ENCODE measurements at places on chromosomes 1 and 21. TPM values are rescaled to one million over a fixed set of nuclear protein-coding genes. Genes with fewer than 3 reads are reported as not detected.

DNA sequence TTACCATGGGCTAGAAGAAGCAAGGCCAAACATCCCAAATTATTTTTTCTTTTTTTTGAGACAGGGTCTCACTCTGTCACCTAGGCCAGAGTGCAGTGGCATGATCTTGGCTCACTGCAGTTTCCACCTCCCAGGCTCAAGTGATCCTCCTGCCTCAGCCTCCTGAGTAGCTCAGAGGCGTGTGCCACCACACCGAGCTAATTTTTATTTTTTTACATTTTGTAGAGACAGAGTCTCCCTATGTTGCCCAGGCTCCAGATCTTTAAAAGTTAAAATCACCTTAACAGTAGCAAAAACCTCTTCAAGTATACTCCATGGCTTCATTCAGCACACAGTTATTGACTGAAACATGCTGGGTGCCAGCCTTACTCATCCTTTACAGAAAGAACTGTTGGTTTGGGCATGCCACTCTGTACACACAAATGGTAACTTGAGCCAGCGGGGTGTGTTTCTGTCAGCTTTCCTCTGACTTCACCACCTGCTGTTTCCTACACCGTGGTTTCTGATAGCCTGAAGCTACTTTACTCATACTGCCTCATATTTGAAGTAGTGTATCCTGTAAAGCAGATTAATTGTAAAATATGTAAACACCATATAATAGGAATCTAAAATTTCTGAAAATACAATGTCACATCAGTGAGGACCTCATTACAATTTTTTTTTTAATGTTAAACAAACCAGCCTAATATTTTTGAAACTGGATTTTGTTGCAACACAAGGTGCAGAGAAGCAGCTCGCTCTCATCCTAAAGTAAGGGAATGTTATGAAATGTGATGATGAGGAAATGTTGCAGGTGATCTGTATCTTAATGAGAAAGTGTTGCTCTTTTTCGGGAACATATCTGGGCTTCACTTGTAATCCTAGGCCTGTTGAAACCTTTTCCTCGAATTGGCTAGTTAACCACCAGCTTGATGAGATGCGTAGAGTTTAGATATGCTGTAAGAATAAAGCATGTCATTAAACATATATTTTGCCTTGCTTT lies 113.9 kb downstream of the ATP5PO start:
- H3K36me3 ChIP-seq: no peaks in the 10 kb centered on the region
- H3K4me1 ChIP-seq: no peaks in the 10 kb centered on the region
- no peak overlapping the region for H3K4me3 ChIP-seq
- no peak for DNase-seq
- no peak overlapping the region for H3K27ac ChIP-seq

Gene CYP4Z1
- total RNA-seq: not detected

- DNase-seq: no peak
- no peaks in the 10 kb centered on the region for H3K27me3 ChIP-seq
- H3K4me3 ChIP-seq: peak overlapping the region; percentile 62
- H3K27ac ChIP-seq: peak overlapping the region; percentile 72
- H3K4me1 ChIP-seq: peaks cover 39% of the 10 kb centered on the region
Observed at GRCh38 chr1:1306070-1306660, 1.6 kb downstream of the ACAP3 start.

DNA sequence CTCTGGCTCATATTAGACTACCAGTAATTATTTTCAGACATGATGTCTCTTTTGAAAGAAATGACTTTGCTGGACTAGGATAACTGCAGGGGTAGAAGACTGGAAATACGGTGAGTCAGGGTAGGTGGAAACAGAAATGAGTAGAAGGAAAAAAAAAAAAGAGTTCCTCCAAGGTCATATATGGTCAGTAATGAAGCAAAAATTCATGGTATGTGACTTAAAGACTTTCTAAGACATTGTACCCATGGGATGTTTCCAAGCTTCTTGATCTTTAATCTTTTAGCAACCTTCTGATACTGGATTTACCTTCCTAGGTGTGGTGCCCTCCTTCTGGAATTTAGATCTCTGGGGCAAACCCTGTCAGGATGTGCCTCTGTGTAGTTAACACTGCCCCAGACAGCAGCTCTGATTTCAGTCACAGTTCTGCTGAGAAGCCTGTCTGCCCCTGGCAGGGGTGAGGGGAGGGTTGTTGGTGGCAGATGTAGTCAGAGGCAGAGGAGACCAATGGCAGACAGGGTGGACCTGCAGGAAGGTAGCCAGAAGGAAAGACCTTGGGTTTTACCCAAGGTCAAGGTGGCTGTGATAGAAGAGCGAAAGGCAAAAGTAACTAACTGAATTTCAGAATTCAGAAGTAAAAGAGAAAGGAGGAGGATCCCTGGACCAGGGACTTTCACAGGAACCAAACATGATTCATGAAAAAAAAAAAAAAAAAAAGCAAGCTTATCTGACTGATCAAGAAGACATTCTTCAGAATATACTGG lies 44.1 kb upstream of the BCL10 start:
- H3K4me3 ChIP-seq: no peak overlapping the region
- H3K4me1 ChIP-seq: no peaks in the 10 kb centered on the region
- H3K36me3 ChIP-seq: no peaks in the 10 kb centered on the region
- DNase-seq: no peak

DNA sequence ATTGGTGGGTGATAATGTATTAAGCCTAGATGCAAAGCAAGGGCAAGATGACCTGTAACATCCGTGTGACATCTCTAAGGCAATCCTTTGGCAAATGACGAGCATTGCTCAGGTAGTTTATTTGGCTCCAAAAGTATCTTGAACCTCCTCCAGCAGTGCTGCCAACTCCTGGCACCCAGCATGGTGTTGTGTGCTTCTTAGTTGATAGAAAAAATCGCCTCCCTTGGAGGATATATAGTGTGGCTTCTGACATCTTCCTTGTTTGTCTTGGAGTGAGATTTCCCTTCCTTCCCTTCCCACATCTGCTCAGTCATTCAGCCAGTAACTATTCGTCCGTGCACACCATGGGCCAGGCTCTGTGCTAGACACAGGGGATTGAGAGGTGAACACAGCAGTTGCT lies 121.8 kb downstream of the TOMM20 start:
- H3K36me3 ChIP-seq: no peaks in the 10 kb centered on the region
- H3K4me1 ChIP-seq: peaks cover 22% of the 10 kb centered on the region
- no peak overlapping the region for H3K27ac ChIP-seq
- no peak for DNase-seq
- no peak overlapping the region for H3K4me3 ChIP-seq
- no peaks in the 10 kb centered on the region for H3K27me3 ChIP-seq

Gene PTAFR
- total RNA-seq: 0.58 TPM

DNA sequence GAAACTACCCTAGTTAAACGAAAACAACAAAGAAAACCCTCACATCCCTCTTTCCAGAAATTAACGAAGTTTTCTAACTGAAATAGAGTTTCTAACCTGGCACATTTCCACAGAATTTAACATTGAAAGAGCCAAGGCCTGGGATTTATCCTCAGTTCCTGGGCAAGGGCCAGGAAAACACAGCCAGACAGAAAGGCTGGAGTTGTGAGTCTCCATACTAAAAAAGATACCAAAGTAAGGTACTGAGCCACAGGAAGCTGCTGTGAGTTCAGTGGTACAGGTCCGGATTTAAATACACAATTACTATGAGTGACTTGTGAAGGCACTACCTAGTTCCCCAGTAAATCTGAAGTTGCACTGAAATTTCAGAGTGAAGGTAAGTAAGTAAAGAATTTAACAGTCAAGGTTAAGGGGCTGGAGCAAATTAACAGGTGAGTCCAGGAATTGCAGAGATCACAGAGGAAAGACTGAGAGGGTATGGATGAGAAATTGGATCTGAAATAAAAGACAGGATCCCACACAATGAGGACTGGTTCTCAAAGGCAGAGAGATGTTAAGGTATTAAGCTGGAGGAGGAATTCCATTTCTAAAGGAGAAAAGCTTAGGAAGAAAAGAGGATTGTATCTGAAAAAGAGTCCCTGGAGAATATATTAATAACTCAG lies 905 bp downstream of the LIX1L start:
- H3K4me1 ChIP-seq: peaks cover 61% of the 10 kb centered on the region
- no peaks in the 10 kb centered on the region for H3K27me3 ChIP-seq
- no peaks in the 10 kb centered on the region for H3K36me3 ChIP-seq
- H3K27ac ChIP-seq: peak overlapping the region; percentile 76
- DNase-seq: peak; percentile 31

DNA sequence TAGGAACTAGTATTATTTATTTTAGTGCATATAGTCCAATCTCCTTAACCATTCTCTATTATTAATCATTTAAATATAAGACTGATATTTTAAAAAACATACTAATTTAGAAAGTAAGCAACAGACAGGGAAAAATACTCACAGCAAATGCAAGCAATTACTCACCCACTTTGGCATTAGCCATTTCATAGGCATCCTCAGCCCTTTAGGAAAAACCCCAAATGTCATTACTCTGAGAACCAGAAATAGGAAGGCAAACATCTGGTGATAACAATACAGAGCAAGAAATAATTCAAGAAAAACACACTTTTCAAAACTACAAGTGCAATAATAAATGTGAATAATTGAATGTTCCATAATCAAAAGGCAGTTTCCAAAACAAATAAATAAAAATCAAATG lies 545.1 kb downstream of the PLPP3 start:
- no peaks in the 10 kb centered on the region for H3K27me3 ChIP-seq
- H3K4me3 ChIP-seq: no peak overlapping the region
- DNase-seq: no peak
- H3K27ac ChIP-seq: no peak overlapping the region

GRCh38 chr1:20431176-20431460 lies 54.9 kb downstream of the CAMK2N1 start:
- DNase-seq: no peak
- H3K4me3 ChIP-seq: no peak overlapping the region
- H3K27ac ChIP-seq: no peak overlapping the region

Gene LMX1A
- total RNA-seq: not detected

DNA sequence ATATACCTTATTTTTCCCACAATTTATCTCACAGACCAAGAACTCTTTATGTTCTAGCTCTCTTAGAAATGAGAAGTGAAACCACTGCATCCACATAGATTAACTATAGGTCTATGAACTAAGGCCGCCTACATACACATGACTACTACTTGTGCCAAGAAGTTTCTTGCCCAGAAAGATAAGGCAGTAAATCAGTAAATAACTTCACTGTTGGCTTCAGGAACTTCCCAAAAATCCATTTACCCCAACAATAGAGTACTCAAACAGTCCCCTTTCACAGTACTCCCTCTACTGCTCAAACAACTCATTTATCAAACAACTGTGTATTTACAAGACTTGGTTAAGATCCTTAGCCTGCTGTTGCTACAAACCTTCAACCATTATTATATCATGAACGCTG lies 96.5 kb downstream of the NME7 start:
- no peaks in the 10 kb centered on the region for H3K27me3 ChIP-seq
- no peak for DNase-seq
- H3K4me1 ChIP-seq: no peaks in the 10 kb centered on the region

- no peak overlapping the region for H3K4me3 ChIP-seq
- H3K4me1 ChIP-seq: no peaks in the 10 kb centered on the region
- DNase-seq: no peak
- H3K27ac ChIP-seq: no peak overlapping the region
Observed at GRCh38 chr1:55034476-55035133, 4.7 kb upstream of the PCSK9 start.

DNA sequence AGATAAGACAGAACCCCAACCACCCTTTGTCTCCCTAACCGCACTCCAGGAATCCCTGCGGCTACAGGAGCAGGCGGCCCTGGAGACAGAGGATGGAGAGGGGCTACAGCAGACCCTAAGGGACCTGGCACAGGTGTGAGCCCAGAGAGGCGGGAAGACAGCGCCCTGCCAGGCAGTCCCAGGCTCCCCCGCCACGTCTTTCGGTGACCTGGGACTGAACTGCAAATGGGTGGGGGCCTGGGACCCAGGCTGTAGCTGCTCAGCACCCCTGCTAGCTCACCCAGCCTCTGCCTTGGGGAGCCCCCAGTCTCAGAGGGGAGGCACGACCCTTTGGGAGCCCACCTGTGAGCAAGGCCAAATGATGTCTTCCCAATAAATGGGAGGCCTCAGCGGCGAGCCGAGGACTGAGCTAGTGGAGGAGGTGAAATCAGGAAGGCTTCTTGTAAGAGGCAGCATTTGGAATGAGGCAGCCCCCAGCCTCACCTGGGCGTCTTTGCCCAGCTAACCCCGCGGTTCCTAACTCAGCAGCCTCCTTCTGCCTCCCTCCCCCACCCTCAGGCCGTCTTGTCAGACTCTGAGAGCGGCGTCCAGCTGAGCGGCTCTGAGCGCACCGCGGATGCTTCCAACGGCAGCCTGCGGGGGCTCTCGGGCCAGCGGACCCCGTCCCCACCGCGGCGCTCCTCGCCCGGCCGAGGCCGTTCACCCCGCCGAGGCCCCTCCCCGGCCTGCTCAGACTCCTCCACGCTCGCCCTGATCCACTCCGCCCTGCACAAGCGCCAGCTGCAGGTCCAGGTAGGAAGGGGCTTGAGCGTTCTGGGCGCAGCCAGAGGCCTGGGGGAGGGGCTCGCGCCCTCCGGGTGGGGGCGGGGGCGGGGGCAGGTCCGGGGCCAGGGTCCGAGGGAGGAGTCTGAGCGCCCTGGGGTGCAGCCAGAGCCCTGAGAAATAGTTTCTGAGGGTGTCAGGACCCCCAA lies 16.9 kb downstream of the CROCC start:
- H3K4me1 ChIP-seq: no peaks in the 10 kb centered on the region
- H3K27ac ChIP-seq: no peak overlapping the region
- no peaks in the 10 kb centered on the region for H3K27me3 ChIP-seq
- no peaks in the 10 kb centered on the region for H3K36me3 ChIP-seq
- no peak for DNase-seq

DNA sequence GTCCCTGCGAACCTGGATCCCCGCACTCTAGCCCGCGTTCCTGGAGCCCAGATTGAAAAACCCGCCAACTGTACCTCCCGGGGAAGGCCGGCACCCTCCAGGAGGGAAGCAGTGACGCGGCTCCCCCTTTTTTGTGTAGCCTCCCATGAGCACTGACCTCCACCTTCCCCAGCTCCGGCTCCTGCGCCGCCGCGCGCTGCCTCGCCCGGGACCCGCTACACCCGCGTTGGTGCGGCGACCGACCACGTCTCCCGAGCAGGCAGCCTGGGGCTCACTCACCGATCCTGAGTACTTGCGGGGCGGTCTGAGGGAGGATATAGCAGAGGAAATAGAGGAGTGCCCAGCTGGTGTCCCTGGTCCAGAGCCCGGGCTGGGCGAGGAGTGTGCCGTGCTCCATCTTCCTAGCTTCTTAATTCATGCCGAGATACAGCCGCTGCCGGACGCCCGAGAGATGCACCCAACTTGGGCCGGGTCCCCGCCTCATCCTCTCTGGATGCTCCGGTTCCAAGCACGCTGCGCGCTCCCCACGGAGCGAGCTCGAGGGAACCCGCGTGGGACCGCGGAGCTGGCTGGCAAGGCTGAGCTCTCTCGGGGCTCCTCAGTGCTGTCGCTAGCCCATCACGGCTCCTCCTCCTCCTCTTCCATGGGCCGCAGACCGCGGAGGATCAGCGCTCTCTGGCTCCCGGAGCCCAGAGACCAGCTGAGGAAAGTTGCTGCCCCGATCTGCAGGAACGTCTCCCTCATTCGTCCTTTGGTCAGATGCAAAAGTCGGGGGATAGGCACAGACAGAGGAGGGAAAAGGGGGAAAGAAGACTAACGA lies 482 bp downstream of the GRIK1 start:
- H3K27ac ChIP-seq: no peak overlapping the region
- DNase-seq: no peak
- no peaks in the 10 kb centered on the region for H3K4me1 ChIP-seq
- H3K36me3 ChIP-seq: no peaks in the 10 kb centered on the region
- no peaks in the 10 kb centered on the region for H3K27me3 ChIP-seq
- no peak overlapping the region for H3K4me3 ChIP-seq

Gene SLFNL1
- total RNA-seq: not detected

Gene FAM89A
- 14.8 TPM for total RNA-seq

Gene CELA2B
- total RNA-seq: not detected

Gene FOXD3
- total RNA-seq: not detected

All from CD8-positive, alpha-beta memory T cell (primary cell).